EH (cell line): ENCODE measurements at places on chromosomes 7 and 10.

GRCh38 chr10:63219749-63220148, 86.6 kb downstream of the NRBF2 start:
- no peak for DNase-seq

DNA sequence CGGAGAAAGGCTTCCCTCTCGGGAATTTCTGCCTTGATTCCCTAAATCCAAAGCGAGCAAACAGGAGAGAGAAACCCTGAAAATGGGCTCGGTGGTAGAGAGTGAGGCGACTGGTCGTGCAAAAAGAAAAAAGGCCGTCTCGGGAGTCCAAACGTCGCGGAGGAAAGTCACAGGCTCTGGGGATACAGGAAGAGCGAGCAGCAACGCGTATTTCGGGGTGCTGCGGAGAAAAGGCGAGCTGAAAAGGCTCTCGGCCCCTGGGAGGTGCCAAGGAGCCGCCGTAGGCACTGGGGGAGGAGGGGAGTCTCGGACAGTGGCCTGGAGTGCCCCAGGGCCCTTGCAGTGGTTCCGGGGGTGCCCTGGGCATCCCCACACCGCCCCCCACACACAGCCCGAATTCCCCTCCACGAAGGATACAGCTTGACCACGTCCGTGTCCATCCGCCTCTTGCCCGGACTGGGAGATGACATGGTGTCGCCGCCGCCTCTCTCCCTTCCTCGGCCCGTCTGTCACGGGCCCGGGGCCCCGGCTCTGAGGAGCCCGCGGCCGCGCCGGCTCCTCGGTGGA, 591 bp downstream of the UBE2H start:
- peak; percentile 46 for DNase-seq

GRCh38 chr7:139538881-139539635, 15.6 kb downstream of the CLEC2L start:
- no peak for DNase-seq

- DNase-seq: peak; percentile 82
Measured at GRCh38 chr10:102072673-102073527, 7.8 kb downstream of the HPS6 start.

DNA sequence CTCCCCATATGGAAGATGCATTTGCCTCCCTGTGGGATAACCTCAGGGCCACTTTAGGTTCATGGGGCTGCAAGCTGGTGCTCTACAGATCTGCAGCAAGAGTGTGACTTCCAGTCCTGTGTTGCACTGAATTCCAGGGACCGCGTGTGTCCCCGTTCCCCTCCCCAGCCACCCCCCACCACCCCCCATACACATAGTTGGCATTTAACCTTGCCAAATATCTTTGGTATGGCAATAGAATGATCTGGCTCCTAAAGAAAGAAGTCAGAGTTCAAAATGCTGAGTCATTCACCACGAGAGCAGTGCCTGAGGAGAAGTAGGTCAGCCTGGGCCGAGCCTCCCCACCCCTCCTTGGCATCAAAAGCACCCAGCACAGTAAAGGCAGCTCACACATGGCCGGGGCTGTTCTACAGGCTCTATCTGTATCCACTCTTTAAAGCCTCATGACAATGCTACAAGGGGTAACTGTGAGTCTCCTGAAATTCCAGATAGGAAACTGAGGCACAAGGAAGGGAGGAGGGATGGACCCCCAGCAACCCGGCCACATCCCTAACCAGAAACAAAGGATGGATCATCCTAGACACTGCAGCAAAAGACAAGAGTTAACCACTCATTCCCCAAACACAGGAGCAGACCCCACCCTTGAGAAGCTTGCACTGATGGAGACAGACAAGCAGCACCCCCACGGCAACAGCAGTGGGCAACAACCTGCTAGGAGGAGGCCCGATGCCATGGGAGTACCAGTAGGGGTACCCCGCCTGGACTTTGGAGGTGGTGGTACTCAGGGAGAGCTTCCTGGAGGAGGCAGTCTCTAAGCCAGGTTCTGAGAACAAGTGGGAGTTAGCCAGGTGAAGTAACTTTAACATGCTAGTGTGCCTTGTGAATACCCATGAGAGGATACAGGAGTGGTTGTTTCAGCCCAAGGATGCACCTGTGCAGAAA, 70.3 kb upstream of the NANOS1 start:
- peak; percentile 85 for DNase-seq

DNA sequence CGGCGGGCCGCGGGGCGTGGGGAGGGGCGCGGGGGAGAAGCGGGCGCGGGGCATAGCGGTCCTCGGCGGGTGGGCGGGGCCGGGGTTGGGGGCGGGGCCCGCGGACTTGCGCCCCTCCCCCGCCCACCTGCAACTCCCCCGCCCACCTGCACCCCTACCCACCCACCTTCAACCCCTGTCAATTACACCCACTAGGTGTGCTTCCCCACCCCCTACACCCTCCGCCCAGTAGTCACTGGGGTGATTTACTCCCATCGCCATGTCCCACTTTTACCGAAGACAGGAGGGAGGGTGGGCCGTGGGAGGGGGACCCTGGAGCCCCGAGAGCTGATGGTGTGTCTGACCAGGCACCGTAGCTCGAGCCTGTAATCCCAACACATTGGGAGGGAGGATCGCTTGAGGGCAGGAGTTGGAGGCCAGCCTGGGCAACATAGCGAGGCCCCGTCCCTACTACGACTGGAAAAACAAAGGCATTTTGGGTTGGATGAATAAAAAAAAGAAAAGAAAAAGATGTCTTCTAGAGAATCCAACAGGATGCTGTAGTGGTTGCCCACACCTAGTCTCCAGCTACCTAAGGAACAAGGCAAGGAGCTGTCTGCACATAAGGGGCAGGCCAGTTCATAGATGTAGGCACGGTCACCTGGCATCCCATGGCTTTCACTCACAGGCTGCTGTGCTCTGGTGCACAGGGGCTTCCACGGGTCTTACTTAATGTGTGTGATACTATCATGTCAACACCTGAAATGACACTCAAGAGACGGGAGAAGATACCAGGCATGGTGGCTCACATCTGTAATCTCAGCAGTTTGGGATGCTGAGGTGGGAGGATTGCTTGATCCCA, 761 bp downstream of the KCTD7 start:
- DNase-seq: peak; percentile 3

GRCh38 chr7:17773289-17773626, 167.0 kb downstream of the SNX13 start:
- peak; percentile 85 for DNase-seq

- DNase-seq: no peak
Measured at GRCh38 chr7:44891791-44892190, 6.5 kb upstream of the PURB start.

GRCh38 chr10:132498562-132499366, 38.8 kb upstream of the INPP5A start:
- DNase-seq: no peak

DNA sequence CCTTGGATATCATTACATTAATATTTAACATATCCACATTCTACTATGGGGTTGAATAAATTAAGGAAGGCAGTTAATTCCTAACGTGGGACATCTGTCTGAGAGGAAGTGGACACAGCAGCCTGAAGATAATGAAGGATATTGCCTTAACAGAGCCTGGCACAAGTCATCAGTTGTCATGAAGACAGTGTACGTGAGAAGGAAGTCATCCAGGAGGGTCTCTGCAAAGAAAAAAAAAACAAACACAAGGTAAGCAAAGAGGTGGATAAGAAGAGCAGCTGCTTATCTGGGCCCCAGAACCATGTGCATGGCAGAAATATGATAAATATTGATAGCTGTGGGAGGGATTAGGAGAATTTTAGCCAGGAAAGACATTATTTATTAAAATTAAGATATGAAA, 190.0 kb downstream of the RAPGEF5 start:
- no peak for DNase-seq
